Neural crest cell (in vitro differentiated cells): ENCODE measurements at places on chromosomes 11 and 22.
A peak's percentile ranks its signal among the peaks of the same experiment; 100 is the strongest.

- no peak for DNase-seq
Measured at GRCh38 chr11:3129181-3129590, 35.9 kb downstream of the OSBPL5 start.

- DNase-seq = peak; percentile 15
Measured at GRCh38 chr11:117199053-117199915, at the start of gene TAGLN. TAGLN (plus strand) TSS chr11:117199370; CDS start chr11:117203014, 3,644 bp downstream.

GRCh38 chr22:48651036-48651890 is 1176.4 kb downstream of the BRD1 start:
- no peak for DNase-seq

DNA sequence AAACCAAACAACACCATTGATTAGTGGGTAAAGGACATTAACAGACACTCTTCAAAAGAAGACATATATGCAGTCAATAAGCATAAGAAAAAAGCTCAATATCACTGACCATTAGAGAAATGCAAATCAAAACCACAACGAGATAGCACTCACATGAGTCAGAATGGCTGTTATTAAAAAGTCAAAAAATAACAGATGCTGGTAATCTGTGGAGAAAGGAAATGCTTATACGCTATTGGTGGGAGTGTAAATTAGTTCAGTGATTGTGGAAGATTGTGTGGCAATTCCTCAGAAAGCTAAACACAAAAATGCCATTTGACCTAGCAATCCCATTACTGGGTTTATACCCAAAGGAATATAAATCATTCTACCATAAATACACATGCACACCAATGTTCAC is 182.6 kb downstream of the TRPC6 start:
- DNase-seq = no peak

GRCh38 chr22:37933711-37934376 is 19.6 kb downstream of the C22orf23 start:
- peak; percentile 93 for DNase-seq

DNA sequence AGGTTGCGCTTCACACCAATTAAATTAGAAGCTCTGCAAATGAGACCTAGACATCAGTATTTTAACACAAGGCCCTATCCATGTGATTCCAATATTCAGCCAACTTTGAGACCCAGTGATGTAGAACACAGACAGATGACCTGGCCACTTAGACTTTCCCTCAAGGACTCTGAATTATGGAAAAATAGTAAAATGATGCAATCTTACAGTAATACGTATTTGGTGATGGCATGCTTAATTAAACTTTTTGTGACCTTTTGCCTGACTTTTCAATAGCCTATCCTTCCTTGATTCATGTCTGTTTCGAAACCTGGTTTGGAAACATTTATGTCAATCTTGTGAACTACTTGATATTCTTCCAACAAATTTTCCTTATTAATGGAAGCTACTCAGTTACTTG is 521.2 kb downstream of the KCNA4 start:
- DNase-seq = no peak

GRCh38 chr11:36352922-36353321 is 56.8 kb downstream of the PRR5L start:
- no peak for DNase-seq

DNA sequence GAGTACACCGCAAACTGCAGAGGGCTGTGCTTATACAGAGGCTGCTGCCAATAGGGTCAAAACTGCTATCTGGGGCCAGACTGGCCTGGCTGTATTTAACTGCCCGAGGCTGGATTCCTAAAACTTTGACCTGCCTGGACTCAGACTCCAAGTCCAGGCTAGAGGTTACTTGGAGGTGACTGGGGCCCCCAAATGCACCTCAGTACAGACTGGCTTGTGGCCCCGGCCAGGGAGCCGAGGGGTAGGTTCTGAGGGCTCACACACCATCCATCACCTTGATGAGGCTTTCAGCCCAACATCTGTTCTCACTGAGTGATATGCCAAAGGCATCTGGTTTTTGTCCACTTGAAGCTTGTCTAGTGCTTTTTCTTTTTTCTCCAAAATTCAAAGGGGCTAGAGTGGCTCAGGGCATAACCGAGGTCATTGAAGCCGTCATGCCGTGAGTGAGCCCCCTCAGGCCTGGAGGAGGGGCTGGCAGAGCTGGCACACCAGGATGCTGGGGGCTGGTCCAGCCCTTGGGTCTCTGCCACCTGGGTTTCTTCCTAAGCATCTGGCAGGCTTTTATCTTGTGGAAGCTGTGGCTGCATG is 52.4 kb upstream of the TTLL12 start:
- DNase-seq = no peak

DNA sequence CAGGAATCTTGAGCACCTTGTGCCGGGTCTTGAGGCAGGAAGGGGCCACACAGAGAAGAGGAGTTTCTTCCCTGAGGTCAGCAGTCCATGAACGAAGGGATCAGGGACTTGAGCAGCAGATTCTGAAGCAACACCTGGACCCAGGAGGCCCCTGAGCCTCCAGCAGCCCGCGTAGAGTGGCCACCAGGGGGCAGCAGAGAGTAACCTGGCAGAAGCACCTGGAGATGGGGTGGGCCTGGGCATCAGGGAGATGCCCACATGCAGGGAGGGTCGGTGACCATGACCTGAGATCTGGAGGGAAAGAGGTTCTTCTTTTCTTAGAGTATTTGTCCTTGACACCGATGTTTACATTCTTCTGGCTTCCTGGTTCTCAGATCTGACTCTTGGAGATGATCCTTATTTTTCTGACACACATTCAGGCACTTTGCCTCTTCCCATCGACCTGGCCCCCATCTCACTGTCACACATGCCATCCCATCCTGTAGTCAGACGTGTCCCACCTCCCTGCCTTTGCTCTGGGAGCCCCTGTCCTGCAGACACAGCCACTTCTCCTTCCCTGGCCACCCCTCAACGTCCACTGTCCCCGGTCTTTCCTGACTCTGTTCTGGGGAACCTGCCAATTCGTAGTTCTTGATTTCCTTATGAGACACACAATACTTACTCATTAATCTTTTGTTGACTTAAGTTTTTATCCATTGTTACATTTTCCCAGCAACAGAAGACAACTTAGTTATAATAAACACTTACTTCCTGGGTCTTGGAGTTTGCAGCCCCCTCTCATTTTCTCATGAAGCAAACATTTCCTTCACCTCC is 66.5 kb downstream of the GGTLC2 start:
- DNase-seq = peak; percentile 59

GRCh38 chr11:1810761-1811160 is 24.0 kb upstream of the SYT8 start:
- DNase-seq = no peak

- DNase-seq = peak; percentile 81
Measured at GRCh38 chr22:19291580-19292457, at the start of gene CLTCL1. CLTCL1 (minus strand) TSS chr22:19291719; CDS start chr22:19291641, 78 bp downstream.

DNA sequence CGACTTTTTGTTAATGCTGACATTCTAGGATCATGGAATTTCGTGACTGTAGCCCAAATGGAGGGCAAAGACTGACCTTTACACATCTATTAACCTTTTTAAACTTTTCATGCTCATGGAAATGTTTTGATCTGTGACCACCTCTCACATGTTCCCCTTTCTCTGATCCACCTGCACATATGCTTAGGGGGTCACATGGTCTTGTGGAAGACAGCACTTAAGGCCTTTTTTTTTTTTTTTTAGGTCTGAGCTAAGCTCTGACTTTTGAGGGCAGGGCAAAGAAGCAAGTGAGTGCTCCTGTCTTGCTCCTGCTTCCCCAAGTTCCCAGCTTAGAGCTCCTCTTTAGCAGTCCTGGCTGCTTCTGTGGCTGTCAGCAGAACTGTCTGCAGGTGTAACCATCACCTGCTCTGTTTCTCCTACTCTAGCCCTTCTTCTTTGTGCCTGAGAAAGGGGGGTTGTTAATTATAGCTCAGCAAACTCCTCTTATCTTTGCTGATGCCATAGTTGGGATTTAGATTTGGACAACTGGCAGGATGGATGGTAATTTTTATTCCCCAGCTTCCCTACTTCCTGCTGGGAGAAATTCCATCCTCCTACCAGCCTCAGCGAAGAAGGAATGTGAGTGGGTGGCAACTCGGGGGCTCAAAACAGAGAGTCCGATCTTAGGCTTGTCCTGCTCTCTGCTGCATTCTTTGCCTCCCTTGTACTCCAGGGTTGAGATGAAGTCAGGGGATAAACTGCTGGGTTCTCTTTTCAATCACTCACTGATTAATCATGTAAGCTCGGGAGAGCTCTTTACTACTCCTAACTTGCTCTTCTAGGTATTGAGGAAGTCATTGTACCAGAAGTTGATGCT is 64.4 kb downstream of the GRAMD1B start:
- no peak for DNase-seq

DNA sequence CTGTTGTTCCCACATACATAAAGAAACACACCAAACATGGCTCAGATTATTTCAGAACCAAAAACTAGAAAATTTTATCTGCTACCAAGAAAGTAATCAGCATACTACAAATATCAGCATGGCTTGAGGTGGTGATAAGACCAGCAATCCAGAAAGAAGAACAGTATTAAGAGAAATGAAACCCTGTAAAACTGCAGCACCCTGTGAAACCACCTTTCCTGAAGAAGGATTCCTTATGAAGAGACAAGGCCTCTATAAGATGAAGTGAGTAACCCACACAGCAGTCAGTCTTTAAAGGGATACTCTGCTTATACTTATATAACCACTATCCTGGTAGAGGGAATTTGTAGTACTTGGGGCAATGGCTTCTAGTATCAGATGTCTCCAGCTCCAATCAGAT is 49.9 kb downstream of the RSF1 start:
- DNase-seq = no peak

GRCh38 chr11:35058669-35059434 is 80.1 kb upstream of the CD44 start:
- no peak for DNase-seq

GRCh38 chr11:12169822-12170221 is 59.4 kb downstream of the MICAL2 start:
- DNase-seq = no peak

DNA sequence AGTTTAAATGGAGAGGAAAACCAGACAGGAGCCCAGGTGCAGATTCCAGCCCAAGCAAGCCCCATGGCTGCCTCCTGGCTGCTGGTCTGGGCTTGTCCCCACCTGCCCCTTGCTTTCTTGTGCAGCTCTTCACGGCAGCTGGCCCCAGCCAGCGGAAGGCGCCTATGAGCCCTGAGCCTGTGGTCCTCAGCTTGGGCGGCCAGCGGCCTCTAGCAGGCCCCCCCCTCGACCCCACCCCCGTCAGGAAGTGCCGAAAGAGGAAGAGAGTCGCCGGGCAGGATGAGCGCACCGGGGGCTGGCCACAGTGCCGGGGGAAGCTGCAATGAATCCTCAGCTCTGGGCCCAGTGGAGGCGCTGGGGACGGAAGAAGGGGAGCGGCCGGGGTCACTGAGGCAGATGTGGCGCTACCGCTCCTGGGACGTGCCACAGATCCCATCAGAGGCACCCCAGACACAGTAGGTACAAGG is 2.1 kb upstream of the DGKZ start:
- no peak for DNase-seq

GRCh38 chr11:32947978-32948377 is 55.4 kb downstream of the QSER1 start:
- no peak for DNase-seq

GRCh38 chr11:88344869-88345268 is 7.3 kb upstream of the CTSC start:
- no peak for DNase-seq

DNA sequence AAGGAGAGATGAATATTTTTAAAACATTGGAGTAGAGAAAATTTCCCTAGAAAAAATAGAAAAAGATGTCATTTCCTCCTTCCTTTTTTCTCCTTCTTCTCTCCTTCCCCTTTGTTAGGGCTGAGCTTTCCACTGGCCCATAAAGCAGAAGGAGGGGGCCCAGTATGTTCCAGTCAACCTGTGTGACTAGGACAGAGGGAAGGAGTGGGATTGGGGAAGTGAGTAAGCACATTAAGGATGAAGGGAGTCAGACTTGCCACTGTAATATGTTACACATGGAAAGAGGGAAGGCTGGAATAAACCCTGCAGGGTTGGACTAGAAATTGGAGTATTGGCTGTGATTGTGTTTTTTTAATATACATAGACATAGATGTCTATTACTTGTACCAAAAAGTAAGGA is 20.1 kb upstream of the SPINDOC start:
- DNase-seq = no peak

GRCh38 chr22:37547251-37547741 is 13.0 kb upstream of the CDC42EP1 start:
- DNase-seq = no peak

DNA sequence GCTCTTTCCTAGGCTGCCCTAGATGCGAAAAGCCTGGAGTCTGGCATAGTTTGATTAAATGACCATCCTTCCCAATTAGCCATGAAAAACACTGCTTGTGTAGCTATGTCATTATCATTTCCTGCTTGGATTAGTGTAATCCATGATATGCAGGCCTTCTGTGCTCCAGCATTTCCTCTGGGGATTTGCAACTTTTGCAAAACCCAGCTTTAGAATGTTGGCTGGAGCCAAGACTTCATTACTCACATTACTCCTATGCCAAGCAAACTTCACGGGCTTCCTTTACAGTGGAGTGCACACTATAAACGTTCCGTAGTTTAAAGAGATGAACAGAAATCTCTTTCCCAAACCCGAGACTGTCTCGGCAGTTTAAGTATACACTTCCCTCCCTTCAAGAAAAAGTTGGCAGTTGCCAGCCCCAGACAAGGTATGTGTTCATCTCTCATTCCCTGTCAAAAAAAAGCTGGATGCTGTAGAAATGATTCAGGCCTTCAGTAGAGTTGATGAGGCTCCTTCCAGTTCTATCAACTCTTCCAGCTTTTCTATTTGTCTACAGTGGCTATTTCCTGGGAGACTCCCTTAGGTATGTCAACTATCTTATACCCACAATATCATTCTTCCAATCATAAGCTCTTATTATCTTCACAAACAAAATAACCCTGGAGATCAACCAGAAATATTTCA is 180.0 kb downstream of the MAML2 start:
- DNase-seq = no peak

DNA sequence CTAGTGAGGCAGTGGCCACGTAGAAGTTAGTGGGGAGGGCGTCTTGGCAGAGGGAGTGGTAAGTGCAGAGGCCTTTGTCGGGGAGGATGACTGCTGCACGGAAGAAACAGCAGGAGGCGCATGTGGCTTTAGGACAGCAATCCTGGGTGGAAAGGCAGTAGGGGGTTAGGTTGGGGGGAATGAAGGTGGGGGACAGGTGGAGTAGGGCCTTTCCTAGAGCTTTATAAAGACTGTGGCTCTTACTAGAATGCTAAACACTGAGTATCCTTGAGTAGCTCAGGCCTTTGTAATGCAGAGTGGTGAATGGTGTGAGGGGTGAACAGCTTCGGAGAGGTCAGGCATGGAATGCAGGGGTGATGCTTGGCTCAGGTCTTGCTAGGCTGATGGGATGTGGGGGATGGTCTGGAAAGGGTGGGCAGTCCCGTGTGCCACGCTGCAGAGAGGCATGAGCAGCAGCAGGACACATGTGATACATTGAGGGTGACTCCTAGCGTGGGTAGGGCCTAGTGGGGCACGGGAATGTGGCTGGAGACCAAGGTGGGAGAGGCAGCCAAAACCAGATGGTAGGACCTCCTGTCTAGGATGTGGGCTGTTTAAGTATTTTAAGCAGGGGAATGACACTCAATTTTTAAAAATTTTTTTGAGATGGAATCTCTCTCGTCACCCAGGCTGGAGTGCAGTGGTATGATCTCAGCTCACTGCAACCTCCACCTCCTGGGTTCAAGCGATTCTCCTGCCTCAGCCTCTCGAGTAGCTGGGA is 19.2 kb downstream of the AP2A2 start:
- no peak for DNase-seq
